NCI-H460 (cell line): ENCODE measurements at places on chromosomes 13 and 19. TPM values are rescaled to one million over a fixed set of nuclear protein-coding genes. Genes with fewer than 3 reads are reported as not detected.

DNA sequence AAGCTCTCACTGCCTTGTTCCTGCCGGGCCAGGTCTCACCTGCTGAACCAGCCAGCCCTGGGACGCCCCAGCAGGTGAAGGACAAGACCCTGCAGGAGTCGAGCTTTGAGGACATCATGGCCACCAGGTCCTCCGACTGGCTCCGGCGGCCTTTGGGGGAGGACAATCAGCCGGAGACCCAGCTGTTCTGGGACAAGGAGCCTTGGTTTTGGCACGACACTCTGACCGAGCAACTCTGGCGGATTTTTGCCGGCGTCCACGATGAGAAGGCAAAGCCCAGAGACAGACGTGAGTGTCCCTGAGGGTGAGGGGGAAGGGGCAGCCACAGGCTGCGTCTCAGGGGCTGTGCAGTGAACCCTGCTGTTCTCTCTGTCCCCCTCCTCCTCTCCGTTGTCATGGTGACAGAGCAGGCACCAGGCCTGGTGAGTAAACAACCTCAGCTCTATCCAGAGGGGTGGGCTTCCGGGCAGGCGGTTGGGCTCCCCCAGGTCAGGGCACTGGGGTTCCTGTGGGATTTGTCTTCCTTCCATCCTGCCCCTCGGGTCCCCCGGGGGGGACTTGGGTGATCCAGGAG lies 9.7 kb downstream of the TLE6 start:
- DNase-seq, result no peak

GRCh38 chr19:53010494-53010893 lies 3.2 kb upstream of the ERVV-1 start:
- no peak for DNase-seq

The ALOX5AP gene
- not detected in 2 replicates for total RNA-seq

The PTGER1 gene
- total RNA-seq, result 0.52 and 0.92 TPM in 2 replicates

The ZNF724 gene
- total RNA-seq, result 4.8 and 5.3 TPM in 2 replicates

The PRSS57 gene
- total RNA-seq, result not detected in 2 replicates

GRCh38 chr13:64428196-64428595 lies 2801.9 kb downstream of the PCDH9 start:
- no peak for DNase-seq

The RGL3 gene
- total RNA-seq, result 7.3 and 8.6 TPM in 2 replicates
